ENCODE measurements at places on chromosomes 5 and 9. TPM values are rescaled to one million over a fixed set of nuclear protein-coding genes. Genes with fewer than 3 reads are reported as not detected.

DNA sequence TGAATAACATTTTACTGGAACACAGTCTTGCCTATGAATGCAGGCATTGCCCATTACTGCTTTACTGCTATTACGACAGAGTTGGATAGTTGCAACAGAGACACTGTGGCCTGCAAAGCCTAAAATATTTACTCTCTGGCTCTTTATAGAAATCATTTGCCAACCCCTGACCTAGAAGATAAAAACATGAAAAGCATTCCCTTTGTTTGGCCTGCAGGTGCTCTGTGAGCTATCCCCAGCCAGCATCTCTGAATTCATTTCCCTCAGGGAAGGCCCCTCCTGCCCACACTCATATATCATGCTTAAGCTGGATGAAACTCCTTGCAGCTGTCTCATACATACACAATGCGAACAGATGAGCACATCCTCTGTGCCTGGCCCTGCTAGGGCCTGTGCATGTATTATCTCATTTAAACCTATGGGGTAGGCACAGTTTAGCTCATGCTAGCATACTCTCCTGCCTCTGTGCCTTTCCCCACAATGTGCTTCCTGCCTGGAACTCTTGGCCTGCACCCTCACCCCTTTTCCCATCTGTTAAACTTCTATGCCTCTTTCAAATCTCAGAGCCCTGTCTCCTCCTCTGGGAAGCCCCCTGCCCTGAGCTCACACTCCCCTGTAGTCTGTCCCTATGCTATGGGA, 193.1 kb downstream of the PAX5 start:
- H3K27ac ChIP-seq: no peak overlapping the region
- H3K36me3 ChIP-seq: no peaks in the 10 kb centered on the region

- H3K4me3 ChIP-seq: no peak overlapping the region
- H3K4me1 ChIP-seq: no peaks in the 10 kb centered on the region
- H3K27me3 ChIP-seq: no peaks in the 10 kb centered on the region
- H3K36me3 ChIP-seq: no peaks in the 10 kb centered on the region
Observed at GRCh38 chr5:149466457-149466972, 84.7 kb downstream of the CSNK1A1 start.

DNA sequence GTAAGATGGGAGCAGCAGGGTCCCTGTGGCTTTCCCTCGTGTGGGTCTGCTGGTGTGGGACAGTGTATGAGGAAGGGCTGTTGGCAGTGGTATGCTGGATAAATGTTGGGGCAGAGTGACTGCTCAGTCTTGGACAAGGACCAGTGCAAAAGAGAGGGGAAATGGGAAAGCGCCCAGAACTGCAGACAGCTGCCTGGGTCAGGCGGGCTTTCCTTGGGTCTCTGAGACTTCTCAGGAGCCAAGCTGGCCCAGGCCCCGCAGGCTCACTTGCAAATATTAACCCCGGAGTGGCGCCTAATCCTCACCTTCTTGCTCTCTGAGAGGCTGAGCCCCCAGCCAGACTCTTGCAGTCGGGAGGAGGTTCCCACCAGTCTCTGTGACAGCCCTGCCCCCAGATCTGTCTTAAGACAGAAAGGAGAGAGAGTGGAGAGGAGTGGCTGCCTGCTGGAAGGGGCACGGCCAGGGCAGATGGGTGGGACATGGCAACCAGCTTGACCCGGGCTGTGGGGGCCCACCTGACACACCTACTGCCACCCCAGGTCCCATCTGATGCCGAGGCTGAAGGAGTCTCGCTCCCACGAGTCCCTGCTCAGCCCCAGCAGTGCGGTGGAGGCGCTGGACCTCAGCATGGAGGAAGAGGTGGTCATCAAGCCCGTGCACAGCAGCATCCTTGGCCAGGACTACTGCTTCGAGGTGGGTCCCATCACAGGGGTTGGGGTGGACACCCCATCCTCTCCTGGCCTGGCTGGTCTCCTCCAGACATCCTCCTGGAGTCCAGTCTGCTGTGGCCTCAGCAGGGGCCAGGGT, 105.2 kb downstream of the DAB2IP start:
- no peak for DNase-seq
- no peaks in the 10 kb centered on the region for H3K36me3 ChIP-seq
- H3K27ac ChIP-seq: no peak overlapping the region
- no peaks in the 10 kb centered on the region for H3K27me3 ChIP-seq
- H3K4me1 ChIP-seq: no peaks in the 10 kb centered on the region
- H3K4me3 ChIP-seq: no peak overlapping the region

DNA sequence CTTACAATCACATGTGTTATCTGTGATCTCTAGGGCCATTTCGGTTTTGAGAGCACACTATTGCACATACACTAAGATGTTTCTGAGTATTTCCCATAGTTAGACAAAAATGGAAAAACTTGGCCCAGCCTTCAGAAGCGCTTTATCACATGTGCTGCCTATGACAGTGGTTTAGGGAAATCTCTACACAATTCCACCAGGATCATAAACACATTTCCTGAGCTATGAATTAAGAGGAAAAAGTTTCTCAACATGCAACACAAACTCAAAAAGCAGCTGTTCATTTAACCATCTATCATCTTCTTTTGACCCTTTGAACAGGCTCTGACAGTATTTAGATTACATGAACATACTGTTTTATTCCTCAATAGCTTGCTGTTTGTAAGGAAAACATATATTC, 15.1 kb downstream of the FGF1 start:
- H3K27ac ChIP-seq: no peak overlapping the region
- no peak for DNase-seq
- no peaks in the 10 kb centered on the region for H3K36me3 ChIP-seq
- H3K27me3 ChIP-seq: peaks cover 4% of the 10 kb centered on the region

- no peak for DNase-seq
- peak overlapping the region; percentile 51 for H3K27ac ChIP-seq
- peaks cover 23% of the 10 kb centered on the region for H3K27me3 ChIP-seq
- H3K4me1 ChIP-seq: peaks cover 25% of the 10 kb centered on the region
Observed at GRCh38 chr5:142325725-142326479, 1.1 kb upstream of the SPRY4 start.

GRCh38 chr5:173689737-173690360, 73.4 kb upstream of the BOD1 start:
- H3K36me3 ChIP-seq: no peaks in the 10 kb centered on the region
- no peaks in the 10 kb centered on the region for H3K27me3 ChIP-seq
- H3K27ac ChIP-seq: no peak overlapping the region
- no peaks in the 10 kb centered on the region for H3K4me1 ChIP-seq

DNA sequence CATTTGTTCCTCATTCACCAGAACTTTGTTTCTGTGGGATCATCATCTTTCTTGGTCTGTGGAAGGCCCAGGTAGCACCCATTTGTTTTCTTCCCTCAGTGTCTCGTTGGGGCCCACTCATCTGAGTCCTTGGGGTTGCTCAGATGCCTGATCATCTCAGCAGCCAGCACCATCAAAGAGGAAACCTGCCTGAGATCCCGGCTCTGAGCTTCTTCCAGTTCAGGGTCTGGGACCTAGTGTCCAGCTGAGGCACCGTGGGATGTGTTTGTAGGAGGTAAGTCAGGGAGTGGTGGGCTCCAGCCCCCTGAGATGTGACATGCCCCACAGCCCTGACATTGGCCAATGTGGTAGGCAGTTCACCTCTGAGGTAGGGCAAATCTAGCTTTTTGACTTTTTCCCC, 9.4 kb upstream of the CD180 start:
- no peaks in the 10 kb centered on the region for H3K36me3 ChIP-seq
- peaks cover 75% of the 10 kb centered on the region for H3K4me1 ChIP-seq
- H3K27me3 ChIP-seq: no peaks in the 10 kb centered on the region
- no peak for DNase-seq
- peak overlapping the region; percentile 1 for H3K4me3 ChIP-seq

DNA sequence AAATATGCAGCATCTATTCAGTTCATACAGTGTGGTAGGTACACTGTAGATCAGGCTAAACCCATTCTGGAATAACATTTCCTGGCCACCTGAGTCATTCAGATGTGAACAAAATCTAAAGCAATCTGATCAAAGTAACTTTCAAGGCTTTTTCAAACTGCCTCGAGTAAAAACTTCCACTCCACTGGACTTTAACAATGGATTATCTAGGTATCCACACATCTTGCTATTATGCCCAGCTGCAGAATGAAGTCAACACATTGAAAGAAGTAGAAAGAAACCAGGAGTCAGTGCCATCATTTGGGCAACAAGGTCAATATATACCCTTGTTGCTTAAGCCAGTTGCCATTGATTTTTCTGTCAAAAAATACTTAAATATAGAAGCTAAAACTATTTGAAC, 1352.6 kb upstream of the NUDT12 start:
- no peaks in the 10 kb centered on the region for H3K36me3 ChIP-seq
- H3K27me3 ChIP-seq: no peaks in the 10 kb centered on the region
- DNase-seq: no peak
- no peak overlapping the region for H3K4me3 ChIP-seq
- H3K4me1 ChIP-seq: no peaks in the 10 kb centered on the region
- no peak overlapping the region for H3K27ac ChIP-seq

GRCh38 chr5:37803487-37803886, 36.4 kb downstream of the GDNF start:
- no peaks in the 10 kb centered on the region for H3K36me3 ChIP-seq
- no peak overlapping the region for H3K27ac ChIP-seq
- no peaks in the 10 kb centered on the region for H3K27me3 ChIP-seq
- DNase-seq: no peak
- no peak overlapping the region for H3K4me3 ChIP-seq

GRCh38 chr5:81125959-81126358, 107.2 kb upstream of the CKMT2 start:
- no peak overlapping the region for H3K27ac ChIP-seq
- no peaks in the 10 kb centered on the region for H3K27me3 ChIP-seq
- DNase-seq: no peak
- H3K36me3 ChIP-seq: peaks cover 7% of the 10 kb centered on the region
- no peak overlapping the region for H3K4me3 ChIP-seq
- H3K4me1 ChIP-seq: no peaks in the 10 kb centered on the region

GRCh38 chr5:96527768-96528661, 95.0 kb upstream of the PCSK1 start:
- DNase-seq: no peak
- no peaks in the 10 kb centered on the region for H3K36me3 ChIP-seq
- H3K4me1 ChIP-seq: no peaks in the 10 kb centered on the region

GRCh38 chr9:137435980-137436760, 5.0 kb downstream of the ENTPD8 start:
- H3K4me1 ChIP-seq: no peaks in the 10 kb centered on the region
- peak; percentile 37 for DNase-seq
- no peak overlapping the region for H3K4me3 ChIP-seq
- no peaks in the 10 kb centered on the region for H3K27me3 ChIP-seq
- no peaks in the 10 kb centered on the region for H3K36me3 ChIP-seq

Gene CYLC2
- polyA plus RNA-seq: not detected

Gene NR5A1
- polyA plus RNA-seq: not detected

Gene SPINK13
- polyA plus RNA-seq: not detected

Gene AQP3
- polyA plus RNA-seq: 183 TPM
